NCI-H1417 treated with DMSO at 0.1 percent for 48 hours (cell line): ENCODE measurements at places on chromosomes 5 and 9.

DNA sequence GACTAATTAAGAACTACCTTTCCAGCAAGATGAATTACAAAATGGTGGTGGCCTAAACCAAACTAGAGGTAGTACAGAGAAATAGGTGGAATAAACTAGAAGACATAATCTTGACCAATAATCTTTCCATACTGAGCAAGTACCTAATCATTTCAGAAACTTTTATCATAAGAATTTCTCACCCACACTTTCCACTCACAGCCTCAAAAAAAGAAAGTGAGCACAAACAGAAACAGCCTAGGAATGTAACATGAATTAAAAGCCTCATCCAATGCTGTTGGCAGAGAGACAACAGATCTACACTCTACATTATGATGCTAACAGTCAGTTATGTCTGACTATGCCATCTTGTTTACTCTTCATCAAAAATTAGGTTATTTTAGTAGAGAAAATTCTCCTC is 1.3 kb downstream of the RNF38 start:
- no peak for DNase-seq

GRCh38 chr5:160312134-160312959 is at the start of gene CCNJL:
Gene CCNJL, minus strand, starts transcription at chr5:160312564. Its CDS starts 641 bp downstream, at chr5:160311923.
- DNase-seq = peak; percentile 3

DNA sequence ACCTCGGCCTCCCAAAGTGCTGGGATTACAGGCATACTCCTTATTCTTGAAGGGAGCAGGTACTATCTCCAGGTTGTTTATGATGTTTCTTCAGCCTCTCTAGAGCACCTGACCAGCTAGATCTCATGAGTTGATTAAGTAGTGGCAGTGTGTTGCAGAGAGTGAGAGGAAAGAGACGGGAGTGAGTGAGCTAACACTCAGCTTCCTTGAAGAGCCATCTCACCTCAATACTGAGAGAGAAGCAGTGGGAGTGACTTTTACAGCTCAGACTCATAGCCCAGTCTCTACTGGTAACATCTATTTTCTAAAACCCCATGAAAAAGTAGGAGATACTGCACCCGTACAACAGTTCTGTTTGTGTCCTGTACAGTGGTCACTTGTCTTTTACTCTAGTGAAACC is 43.9 kb upstream of the RUSC2 start:
- DNase-seq = no peak

DNA sequence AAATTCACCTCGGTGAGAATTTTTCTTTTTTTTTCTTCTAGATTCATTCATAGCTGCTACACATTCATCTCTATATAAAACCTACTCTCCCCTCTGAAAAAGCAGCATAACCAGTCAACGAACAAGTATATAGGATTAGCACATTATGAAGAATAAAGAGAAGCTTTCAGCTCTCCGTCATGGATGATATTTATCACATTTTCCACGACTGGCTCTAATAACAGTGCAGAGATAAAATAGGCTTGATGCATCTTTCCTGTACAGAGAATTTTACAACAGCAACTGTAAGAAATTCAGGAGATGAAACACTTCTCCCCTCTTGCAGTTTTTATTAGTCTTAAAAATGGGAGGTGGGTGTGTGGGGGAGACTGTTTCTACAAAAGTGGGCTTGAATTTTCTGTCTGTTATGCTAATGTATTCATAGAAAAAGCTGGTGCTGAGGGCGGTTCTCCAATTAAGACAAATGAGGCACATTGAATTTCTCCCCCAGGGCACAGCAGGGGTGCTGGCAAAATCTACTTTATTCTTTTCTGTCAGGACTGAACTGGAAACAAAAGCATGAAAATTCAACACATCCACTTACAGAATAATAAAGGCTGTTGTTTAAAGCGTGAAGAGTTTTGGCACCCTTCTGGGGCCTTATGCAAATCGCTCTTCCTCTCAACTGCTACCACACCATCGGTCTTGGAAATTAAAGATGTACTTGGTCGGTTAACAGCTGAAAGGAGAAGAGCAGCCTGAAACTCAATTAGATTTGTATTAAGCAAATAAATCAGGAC is 233.9 kb upstream of the ZNF608 start:
- peak; percentile 33 for DNase-seq

DNA sequence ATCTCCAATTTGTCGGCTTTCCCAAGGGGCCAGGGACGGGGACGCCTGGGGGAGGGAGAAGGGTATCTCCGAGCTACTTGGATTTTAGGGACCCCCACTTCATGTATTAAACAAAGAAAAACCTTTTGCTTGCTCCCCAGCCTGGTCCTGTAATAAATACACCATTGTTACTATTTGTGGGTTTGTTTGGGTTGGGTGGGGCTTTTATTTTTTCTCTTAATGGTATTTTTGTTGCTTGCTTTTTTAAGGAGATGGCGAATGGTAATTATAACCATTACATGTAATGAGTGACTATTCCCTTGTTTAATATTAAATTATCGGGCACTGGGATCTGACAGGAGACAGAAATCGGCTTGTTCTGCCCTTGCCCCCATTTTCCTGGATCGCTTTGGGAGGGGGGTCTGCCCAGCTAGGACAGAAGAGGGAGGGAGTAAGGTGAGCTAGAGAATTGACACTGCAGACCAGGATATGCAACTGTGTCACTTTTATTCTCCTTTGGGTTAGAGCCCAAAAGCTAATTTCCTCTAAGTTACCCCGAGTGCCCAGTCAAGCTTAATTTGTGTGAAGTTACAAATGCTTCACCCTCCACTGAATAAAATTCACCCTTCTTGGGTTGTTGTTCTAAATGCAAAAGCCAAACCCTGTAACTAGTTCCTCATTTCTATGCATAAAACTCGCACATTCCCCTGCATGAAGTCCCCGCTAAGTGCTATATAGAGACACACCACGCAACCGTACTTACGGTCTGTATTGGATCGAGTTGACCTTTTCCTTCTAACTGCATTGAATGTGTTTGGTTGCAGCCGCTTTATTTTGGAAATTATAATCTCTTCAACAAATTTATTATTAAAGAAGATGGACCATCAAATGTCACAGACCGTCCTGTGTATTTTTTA is 1.6 kb upstream of the ZNF608 start:
- no peak for DNase-seq

DNA sequence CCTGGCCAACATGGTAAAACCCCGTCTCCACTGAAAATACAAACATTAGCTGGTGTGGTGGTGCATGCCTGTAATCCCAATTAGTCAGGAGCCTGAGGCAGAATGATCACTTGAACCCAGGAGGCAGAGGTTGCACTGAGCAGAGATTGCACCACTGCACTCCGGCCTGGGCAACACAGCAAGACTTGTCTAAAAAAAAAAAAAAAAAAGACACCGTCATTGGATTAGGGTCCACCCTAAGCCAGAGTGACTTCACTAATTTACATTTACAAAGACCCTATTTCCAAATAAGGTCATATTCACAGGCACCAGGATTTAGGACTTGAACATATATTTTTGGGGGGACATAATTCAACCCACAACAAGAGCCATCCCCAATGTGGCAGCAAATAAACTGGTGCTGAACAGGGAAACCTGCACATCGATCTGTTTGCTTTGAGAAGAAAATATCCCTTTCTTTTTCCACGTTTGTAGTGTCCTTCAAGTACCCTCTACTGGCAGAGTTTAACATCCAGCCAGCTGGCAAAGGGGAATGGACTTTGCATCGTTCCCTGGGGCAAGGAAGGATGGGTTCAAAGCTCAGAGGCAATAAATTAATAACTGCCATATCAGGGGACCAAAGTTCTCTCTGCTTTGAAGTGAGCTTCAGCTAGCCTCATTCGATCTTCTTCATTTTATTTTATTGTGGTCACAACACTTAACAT is 3.7 kb upstream of the DNAJC25 start:
- DNase-seq = no peak

DNA sequence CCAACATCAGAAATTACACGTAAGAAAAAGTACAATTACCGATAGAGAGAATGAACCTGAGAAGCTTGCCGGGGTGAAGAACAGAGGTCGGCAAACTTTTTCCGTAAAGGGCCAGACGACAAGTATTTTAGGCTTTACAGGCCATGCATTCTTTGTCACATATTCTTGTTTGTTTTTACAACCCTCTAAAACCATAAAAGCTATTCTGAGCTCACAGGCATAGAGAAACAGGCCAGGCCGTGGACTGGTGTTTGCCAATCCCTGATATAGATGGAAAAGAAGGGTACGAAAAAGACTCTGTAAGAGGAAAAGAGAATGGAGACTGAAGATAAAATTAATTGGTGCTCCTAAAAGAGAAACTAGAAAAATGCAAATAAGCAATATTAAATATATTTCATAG is 15.4 kb downstream of the SFXN1 start:
- no peak for DNase-seq
